ENCODE measurements at places on chromosomes 3 and 15.
A peak's percentile ranks its signal among the peaks of the same experiment; 100 is the strongest.

GRCh38 chr3:43294975-43295374, 8.6 kb downstream of the SNRK start:
- DNase-seq = no peak

GRCh38 chr3:12490547-12490946, 6.3 kb downstream of the TSEN2 start:
- DNase-seq = no peak

DNA sequence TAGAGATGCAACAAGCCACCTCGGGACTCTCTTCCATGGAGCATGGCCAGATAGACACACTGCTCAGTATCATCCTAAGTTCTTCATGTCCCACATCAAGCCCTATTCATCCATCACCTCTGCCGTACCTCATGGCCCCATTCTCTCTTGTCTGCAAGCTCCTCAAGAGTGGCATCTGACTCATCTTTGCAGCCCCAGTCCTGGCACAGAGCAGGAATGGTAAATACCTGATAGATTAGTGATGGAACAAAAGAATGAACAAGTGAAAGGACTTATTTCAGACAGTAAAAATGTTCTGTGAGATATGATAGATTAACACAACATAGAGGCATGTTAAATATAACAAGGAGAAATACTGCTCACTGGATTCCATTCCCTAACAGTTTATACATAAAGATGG, 176.4 kb downstream of the ISL2 start:
- DNase-seq = no peak

GRCh38 chr3:128550471-128551126, 57.6 kb upstream of the GATA2 start:
- DNase-seq = no peak

GRCh38 chr15:43519196-43519595, 1.8 kb downstream of the MAP1A start:
- DNase-seq = no peak

- DNase-seq = no peak
These were observed 162.5 kb downstream of the AKAP13 start for GRCh38 chr15:85542895-85543331.

DNA sequence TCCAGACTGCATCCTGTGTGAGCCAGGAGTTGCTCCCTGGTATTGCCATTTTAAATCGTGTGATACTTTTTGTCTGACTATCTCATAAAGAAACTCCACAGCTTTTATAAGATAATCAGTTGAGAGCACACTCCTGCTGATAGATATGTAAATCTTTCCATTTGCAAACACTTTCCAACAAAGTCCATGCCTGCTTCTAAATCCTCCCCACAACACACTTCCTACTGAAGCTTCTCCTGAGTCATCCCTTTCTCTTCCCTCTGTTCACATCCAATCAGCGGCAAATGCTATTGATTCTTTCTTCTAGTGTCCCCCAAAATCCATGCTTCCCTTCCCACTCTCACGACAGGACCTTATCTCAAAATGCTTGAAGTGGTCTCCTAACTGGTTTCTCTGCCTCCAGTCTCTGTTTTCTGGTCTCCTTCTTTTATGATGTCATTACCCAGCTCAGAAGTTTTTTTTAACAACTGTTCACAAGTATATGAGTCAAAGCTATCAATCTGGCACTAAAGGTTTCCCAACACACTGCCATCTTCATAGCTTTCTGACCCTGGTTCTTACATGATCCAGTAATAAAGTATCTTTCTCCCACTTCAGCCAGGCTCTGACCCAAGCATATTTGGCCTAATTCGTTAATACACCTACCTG, 4.5 kb upstream of the WWTR1 start:
- DNase-seq = no peak

DNA sequence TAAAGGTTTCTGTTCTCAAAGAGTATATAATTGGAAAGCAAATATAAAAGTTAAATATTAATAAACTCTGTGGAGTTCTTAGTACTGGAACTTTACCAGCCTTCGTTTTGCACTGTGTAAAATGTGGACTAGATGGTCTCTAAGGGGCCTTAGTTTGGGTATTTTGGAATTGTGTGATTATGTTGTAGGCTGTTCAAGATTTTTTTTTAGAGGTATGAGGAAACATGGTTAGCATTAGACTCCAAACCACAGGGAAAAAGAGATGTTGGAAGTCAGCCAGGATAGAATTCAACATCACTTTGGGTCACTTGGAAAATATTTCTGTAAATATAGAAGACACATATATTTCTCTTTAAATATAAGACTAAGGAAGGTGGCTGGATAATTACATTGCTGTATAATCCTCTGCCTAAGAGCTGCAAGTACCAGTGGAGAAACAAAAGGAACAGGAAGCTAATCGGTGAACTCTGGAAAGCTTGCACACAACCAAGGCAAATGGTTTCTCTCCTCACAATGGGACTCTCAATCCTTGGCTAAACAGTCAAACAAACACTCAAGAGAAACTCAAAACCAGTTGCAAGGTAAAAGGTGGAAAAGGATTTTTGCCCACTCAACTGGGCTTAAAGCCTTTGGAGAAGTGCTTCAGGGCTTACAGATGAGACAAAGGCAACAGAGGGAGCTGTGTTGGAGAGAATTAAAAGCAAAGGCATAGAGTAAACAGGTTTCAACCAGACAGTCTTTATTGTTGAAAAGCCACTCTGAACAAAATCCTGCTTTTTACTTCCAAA, 141.7 kb downstream of the NR1D2 start:
- DNase-seq = no peak

GRCh38 chr15:64333986-64334929, 21.7 kb downstream of the CSNK1G1 start:
- DNase-seq = no peak

DNA sequence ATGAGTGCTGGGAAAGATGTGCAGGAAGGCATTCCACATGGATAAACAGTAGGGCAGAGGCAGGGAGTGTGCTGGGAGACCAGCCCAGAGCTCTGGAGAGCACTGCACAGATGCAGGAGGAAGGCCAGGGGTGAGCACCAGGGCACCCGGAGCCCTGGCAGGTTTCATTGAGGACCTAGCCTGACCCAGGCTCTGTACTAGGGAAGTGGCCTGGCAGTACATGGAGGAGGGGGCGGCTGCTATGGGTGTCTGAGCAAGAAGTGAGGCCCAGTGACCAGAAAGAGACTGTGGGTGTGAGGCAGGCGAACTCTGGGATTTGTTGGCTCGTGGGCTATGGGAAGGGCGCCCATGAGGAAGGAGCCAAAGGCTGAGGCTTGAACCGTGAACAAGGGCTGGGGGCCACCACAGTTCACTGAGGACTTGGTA, 139.1 kb downstream of the DNAJB8 start:
- no peak for DNase-seq

GRCh38 chr15:66936861-66937582, 128.4 kb upstream of the SMAD3 start:
- DNase-seq = no peak

- DNase-seq = no peak
These were observed 63.9 kb downstream of the ST8SIA2 start for GRCh38 chr15:92457471-92458041.

DNA sequence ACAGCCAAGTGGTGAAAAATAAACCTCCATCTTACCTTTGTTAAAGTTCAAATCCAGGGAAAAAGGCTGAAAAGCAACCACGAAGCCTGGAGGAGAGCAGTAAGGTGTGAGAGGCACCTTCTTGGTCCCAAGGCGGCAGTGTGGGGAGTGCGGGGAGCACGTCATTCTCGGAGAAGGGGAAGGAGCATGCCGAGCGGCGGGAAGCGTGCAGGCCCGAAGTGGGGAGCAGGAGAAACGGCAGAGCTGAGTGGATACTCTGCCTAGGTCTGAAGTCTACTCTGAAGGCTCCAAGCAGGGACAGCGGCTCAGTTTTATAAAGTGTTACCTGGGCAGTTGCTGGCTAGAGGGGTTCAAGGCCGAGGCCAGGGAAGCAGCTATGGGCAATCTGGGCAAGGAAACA, 96.9 kb downstream of the RYK start:
- no peak for DNase-seq

GRCh38 chr15:99009741-99010330, 2.2 kb upstream of the PGPEP1L start:
- DNase-seq = no peak

GRCh38 chr15:47384341-47384740, 333.0 kb upstream of the SEMA6D start:
- DNase-seq = peak; percentile 18

DNA sequence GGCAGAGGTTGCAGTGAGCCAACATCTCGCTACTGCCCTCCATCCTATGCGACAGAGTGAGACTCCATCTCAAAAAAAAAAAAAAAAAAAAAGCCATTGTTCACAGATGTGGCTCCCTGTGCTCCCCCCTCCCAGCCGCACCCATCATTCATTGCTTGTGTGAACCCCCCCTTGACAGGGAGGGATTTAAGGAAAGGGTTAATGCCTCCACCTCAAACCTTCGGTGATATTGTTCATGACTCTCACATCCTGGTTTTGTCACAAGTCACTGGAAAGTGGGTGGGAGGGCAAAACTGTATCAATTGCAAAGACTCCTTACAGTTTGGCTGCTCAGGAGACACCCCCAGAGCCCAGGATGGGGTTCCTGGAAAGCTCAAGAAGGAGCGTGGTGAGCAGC, 7.7 kb downstream of the SLC6A6 start:
- no peak for DNase-seq

GRCh38 chr3:7618606-7619005, 757.7 kb downstream of the GRM7 start:
- no peak for DNase-seq
